Mammary epithelial cell (primary cell): ENCODE measurements at places on chromosomes 6 and 20.

- DNase-seq = no peak
Measured at GRCh38 chr20:35013421-35014411, 58.0 kb downstream of the MYH7B start.

DNA sequence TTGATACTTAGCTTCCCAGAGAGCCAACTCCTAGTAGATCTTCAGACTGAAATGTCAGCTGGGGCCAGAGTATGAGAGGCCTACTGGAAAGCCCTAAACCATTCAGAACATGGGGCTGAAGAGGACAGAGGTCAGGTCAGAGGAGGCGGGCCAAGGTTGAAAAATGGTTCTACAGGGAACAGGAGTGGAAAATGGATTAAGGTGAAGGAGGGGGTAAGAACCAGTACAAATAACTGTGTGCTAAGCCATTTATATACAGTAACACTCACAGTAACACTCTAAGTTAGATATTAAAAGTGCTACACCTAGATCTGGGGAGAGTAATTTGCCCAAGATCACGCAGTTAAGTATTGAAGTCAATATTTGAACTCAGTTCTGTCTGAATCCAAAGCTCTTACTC lies 313.2 kb upstream of the MAP3K7 start:
- no peak for DNase-seq

DNA sequence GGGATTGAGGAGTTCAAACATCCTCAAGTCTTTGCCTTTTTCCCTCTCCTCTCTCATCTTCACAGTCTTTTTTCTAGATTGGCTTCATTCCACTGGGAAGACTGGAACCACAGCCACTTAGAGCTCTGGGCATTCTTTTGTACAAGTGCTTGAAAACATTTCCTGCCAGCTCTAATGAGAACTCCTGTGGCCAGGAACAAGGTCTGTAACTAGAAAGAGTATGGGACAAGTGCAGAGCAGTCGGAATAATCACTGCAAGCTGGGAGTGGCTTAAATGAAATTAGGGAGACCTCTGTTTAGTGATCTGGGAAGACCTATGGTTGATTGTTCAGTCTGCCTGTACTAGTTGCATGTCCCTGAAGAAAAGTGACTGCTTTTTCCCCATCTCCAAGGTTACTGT lies 41.0 kb upstream of the SMIM8 start:
- DNase-seq = no peak

DNA sequence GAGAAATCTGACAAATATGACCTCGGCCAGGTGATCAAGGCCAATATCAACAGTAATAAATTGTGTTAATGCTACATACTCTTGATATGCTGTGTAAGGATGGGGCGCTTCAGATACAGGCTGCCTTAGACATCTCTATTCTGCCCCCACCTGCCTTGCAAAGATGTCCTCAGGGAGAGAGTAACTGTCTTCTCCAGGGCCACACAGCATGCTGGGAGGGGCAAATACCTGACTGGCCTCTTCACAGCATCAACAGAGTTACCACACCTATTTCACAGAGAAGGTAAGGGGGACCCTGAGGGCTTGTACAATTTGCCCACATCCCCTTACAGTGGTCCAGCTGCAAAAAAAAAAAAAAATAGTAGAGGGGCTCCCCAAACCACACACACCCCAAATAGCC lies 17.2 kb upstream of the KIAA1755 start:
- no peak for DNase-seq

DNA sequence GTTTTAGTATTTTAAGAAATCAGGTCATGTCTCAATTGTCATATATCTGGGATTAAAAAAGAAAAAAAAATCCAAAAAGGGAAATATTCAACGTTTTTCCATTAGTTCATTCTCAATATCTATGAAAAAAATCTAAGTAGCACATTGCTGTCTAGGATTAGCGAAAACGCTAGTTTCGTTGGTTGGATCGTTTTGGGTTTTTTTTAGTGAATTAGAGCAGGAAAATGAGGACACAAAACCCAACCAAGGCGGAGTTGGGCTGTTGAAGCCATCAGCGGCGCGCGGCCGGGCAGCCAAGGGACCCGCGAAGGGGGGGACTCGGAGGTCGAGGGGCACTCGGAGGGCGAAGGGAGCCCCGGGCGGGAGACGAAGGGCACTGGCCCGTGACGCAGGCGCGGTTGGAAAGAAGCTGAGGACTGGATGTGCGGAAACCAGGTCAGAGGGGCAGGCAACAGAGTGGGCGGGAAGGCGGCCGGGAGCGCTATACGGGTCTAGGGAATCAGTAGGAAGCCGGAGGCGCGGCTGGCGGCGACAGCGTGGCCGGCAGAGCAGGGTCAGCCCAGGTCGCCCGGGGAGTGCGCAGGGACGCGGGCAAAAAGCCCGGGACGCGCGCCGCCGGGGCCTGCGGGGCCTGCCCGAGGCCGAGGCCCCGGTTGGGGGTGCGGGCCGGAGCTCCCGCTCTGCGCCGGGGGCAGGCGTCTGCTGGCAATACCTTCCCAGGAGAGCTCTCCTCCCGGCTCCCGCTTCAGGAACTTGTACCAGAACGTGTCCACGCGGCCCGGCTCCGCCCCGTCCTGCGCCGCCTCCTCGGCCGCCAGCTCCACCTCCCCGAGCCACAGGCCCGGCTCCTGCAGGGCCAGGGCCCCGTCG lies 599 bp downstream of the EPM2A start:
- peak; percentile 86 for DNase-seq

DNA sequence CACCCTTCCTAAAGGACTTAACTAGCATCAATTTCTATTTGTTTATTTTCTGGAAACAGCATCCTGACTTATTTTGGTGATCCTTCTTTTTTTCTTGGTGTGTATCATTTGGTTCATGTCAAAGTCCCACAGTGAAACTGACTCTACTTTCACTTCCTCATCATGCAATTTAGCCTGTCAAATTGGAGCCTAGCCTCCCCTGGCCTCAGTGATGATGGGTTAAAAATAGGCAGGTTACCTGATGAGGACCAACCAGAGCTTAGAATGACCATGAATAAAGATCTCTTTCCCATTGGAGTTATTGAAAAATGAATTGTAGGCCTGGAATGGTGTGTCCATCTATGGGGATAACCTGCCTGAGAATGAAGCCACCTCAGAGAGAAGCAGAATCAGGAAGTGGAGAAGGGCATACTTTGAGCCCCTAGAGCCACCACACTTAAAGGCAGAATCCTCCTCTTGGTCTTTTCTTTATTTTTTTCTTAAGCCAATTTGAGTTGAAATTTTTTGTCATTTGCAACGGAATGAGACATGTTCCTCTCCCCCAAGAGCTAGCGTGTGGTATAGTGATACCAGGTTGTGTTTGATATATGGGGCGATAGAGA lies 105.6 kb downstream of the BTBD3 start:
- no peak for DNase-seq

DNA sequence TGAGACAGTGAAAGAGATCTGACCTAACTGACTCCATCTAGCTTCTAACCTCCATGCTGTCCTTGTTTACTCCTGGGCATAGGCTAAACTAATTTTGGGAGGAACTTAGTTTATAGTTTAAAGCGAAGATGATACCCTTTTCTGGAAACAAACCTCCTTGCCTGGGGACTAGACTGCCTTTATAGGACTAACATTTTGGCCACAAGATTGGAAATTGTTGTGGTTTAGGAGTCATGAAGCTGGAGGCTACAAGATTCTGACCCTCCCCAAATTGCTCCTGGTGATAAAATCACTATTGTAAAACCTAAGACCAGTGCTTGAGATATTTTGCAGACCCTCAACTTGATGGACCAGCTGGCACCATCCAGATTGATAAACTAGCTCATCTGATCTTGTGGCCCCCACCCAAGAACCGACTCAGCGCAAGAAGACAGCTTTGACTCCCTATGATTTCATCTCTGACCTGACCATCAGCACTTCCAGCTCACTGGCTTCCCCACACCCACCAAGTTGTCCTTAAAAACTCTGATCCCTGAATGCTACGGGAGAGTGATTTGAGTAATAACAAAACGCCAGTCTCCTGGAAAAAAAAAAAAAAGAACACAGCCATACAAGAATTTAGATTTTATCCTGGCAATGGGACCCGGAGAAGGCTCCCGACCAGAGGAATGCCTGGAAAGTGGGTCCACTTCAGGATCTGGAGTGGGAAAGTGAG lies 63.0 kb downstream of the ABHD12 start:
- no peak for DNase-seq

- DNase-seq = no peak
Measured at GRCh38 chr6:82227770-82228169, 19.8 kb downstream of the IBTK start.

GRCh38 chr20:51381557-51381956 lies 161.0 kb downstream of the NFATC2 start:
- DNase-seq = no peak

DNA sequence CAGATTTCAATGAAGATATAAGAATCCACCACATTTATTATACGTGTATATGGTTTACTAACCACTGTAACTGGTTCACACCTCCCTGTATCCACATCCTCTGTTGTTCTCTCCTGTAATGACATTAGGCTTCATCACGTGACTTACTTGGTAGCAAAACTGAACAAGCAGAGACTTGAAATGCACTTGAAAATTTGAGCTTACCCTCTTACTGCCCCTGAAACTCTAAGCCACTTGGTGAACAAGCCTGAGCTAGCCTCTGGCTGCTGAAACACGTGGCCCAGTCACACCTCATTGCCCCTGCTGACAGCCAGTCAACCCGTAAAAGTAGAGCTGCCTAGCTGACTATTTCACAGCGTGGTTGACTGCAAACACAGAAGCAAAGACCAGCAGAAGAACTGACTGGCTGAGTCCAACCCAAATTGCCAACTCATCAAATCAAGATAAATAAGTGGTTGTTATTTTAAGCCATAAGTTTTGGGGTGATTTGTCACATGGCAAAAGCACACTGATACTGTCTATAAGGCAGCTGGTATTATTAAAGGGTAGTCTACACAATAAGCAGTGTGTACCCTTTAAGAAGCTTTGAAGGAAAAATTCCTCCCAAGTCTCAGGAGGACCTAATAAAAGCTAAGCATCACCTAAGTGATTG lies 109.0 kb downstream of the RALGAPA2 start:
- peak; percentile 97 for DNase-seq

DNA sequence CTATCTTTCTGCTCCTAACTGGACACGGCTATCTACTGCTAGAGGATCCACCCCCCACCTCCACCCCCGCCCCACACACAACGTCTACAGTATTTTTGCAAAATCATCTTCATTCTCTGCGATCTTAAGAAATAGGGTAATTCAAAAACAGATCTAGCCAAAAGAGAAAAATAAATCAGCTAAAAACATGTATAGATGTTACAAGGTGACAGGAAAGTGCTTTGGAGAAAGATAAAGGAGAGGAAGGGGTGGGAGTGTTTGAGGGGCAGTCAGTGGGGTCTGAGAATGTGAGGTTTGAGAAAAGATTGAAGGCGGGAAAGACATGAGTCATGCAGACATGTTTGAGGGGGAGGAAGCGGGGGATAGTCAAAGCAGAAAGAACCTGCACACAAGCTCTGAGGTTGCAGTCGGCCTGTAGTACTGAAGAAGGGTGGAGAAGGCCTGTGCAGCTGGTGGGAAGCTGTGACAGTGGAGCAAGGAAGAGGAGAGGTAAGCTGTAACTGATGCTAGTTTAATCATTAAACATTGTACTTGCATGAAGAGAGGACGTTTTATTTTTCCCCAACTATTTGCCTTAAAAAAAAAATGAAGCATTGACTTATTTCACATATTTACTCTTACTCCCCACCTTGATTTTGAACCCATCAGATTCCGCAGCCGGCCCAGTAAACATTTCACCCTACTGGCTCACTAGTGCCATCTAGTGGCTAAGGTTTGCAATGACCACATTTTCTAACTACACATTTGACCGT lies 332.6 kb downstream of the ADGRB3 start:
- peak; percentile 17 for DNase-seq

- peak; percentile 86 for DNase-seq
Measured at GRCh38 chr6:51678905-51679620, 408.4 kb downstream of the PKHD1 start.

GRCh38 chr20:36201198-36201597 lies 35.1 kb upstream of the AAR2 start:
- no peak for DNase-seq

DNA sequence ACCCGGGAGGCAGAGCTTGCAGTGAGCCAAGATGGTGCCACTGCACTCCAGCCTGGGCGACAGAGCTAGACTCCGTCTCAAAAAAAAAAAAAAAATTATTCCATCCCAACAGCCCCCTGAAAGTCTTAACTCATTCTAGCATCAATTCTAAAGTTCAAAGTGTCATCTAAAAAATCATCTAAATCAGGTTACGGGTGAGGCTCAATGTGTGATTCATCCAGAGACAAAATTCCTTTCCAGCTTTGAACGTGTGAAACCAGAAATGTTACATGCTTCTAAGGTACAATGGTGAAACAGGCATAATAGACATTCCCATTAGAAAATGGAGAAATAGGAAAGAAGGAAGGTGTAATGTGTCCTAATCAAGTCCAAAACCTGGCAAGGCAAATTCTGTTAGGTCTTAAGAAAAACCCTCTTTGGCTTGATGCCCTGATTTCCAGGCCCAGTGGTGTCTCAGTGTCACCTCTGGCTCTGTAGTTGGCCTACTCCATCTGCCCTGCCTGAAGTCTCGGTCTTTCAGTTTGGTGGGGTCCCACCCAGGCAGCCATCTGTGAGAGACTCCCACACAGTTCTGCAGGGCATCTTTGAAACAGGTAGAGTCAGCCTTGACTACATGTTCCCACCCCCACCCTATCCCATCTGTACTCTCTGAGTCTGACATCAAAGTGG lies 43.5 kb downstream of the HFE start:
- peak; percentile 26 for DNase-seq

- no peak for DNase-seq
Measured at GRCh38 chr6:75081921-75082320, 123.9 kb downstream of the COL12A1 start.

GRCh38 chr6:1015825-1016224 lies 296.1 kb upstream of the FOXQ1 start:
- DNase-seq = no peak

- DNase-seq = no peak
Measured at GRCh38 chr6:139265512-139266190, 26.1 kb downstream of the TXLNB start.

- no peak for DNase-seq
Measured at GRCh38 chr6:165899611-165900010, 236.6 kb upstream of the PDE10A start.
